Stimulated activated CD4-positive, alpha-beta T cell treated with anti-CD3 and anti-CD28 coated beads, TNF-alpha, amount 100 ng/mL, for 1 hour (primary cell): ENCODE measurements at places on chromosomes 16 and 17.

- DNase-seq = no peak
These were observed 1.7 kb upstream of the ZNF423 start for GRCh38 chr16:49857423-49858181.

- DNase-seq = no peak
These were observed 79.1 kb downstream of the NXN start for GRCh38 chr17:900336-900934.

GRCh38 chr16:26795184-26795583 lies 271.5 kb upstream of the C16orf82 start:
- DNase-seq = no peak

GRCh38 chr17:47291242-47291873 lies 32.4 kb upstream of the EFCAB13 start:
- DNase-seq = no peak

GRCh38 chr17:73265646-73266640 lies 4.3 kb upstream of the CPSF4L start:
- no peak for DNase-seq

DNA sequence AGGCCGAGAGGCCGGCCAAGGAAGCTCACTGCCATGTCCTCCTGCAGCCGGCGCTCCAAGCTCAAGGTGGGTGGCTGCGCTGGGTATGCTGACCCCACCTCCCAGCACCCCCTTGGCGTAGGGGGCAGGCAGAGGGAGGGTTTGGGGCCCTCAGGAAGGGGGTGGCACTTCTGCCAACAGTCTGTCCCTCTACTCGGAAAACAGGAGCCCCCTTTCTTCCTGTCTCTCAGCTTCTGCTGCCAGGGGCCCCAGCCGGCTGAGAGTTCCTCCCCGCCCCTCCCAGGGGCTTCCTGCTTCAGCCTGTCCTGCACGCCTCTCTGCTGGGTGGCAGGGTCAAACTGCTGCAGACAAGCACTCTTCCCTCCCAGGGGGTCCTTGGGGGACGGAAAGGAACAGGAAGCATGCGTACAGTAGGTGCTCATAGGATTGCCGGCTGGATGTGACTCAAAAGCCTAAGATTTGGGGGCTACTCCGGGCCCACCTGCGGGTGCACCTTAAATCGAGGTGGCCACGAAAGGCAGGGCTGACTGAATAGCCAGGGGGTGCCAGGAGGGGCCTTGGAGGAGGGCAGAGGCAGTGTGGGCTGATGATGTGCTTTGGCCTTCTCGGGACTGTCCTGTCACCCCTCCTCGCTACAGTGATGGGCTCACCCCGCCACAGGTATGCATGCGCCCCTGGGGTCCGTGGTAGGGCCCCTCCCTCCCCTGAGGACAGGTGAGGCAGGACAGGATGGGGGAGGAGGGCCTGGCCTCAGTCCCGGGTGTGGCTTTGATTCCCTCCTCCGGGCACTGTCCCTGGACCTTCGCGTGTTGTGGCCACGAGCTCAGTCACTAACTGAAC lies 4.0 kb downstream of the CBX2 start:
- no peak for DNase-seq

GRCh38 chr16:1152123-1152638 lies 725 bp upstream of the CACNA1H start:
- DNase-seq = peak; percentile 29

DNA sequence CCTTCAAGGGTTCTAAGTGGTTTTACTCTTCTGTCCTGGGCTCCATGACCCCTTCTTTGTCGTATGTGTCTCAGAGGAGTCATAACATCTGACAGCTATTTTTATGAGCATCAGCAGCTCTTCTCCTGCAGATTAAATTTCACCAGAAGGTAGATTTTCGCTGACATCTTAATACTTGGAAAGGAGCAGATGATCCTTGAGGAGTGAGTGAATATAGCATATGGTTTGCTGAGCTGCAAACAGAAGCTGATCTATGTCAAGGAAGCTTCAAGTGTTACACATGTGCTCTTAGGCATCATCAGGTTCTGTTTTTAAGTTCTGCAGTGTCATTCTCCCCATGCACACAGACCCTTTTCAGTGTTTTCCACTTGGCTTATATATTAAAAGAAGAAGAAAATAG lies 49.2 kb upstream of the MYH2 start:
- no peak for DNase-seq

- peak; percentile 73 for DNase-seq
These were observed 4.5 kb upstream of the HSD17B1 start for GRCh38 chr17:42548070-42548837.

- DNase-seq = no peak
These were observed 33.7 kb downstream of the NECAB2 start for GRCh38 chr16:84001726-84002125.

- no peak for DNase-seq
These were observed 30.1 kb downstream of the HIC1 start for GRCh38 chr17:2084766-2085647.
